Amniotic stem cell (primary cell): ENCODE measurements at places on chromosomes 3 and 15.
A peak's percentile ranks its signal among the peaks of the same experiment; 100 is the strongest.

DNA sequence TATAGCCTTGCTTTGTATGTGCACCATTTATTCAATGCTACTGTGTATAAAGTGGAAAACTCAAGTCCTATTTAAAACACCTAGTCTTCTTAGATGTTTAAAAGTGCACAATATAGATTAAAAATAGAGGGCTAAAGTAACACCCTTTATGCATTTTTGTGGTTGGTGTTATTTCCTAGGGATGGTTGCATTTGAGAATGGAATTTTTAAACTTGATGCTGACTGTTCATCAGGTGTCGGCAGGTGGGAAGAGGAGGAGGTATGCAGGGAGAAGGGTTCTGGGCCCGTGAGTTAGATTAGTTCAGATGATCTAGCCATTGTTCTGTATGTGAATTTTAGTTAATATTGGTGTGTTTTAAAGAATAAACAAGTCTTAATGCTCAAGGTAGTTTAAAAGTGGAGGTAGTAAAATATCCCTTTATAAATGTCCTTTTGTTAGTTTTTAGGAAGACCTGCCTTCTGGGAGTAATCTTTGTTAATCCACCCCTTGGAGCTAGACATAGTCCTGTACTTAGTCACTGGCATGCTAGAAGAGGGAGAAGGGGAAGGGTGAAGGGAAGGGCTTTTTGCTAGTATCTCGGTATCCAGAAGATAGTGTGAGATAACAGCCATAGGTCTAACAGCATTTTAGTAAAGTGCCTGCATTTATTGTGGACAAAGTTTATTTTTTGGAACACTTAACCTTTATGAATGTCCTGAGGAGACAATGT lies 8.1 kb upstream of the SRPRB start:
- no peak for DNase-seq

DNA sequence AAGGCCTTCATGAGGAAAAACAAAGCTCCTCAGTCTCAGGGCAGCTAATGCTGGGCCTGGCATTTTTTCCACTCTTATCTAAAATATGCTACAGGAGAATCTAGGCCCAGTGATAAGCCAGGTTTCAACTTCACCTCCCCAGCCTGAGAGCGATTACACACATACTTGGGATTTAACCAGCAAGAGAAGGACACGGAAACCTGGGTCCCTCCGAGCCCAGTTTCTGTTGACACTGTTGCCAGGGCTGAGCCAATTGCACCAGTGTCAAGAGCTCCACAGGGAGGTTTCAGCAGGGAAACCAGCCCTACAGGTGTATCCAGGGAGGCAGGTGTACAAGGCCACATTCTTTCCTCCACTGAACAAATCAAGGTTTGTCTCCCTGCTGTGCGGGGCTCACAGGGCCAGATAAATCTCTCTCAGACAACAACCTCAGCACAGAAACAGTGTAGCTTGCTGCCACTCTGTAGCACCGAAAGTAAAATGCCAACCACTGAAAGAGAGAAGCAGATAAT lies 85.4 kb downstream of the MAGI1 start:
- DNase-seq, result no peak

DNA sequence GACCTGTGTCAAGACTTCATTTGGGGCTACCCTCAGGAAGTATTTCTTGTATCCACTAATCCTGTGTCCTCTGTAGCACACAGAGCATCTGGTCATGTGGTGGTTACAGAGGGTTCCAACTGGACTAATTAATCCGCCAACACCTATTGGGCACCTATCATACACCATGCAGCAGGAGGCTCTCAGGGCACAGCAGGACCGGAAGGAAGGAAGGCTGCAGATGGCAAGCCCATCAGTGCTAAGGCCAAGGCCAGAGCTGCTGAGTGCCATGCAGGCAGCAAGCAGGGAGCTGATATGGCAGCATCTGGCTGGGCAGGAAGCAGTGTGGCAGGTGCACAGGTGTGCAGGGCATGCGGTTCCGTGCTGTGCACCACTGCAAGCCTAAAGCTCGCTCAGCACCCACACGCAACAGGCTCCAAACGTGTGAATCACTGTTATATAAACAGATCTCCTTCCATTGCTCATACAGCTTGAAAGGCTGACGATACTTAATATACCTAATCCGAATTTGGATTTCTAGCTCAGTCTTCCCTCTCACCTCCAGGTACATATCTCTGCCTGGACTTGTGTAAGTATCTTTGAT lies 64.4 kb upstream of the SNRPA1 start:
- DNase-seq, result no peak

- DNase-seq, result no peak
These were observed 62.9 kb downstream of the EFCAB12 start for GRCh38 chr3:129365296-129366136.

GRCh38 chr3:196458063-196458462 lies 25.8 kb upstream of the UBXN7 start:
- no peak for DNase-seq

- no peak for DNase-seq
These were observed 15.3 kb upstream of the RPL32 start for GRCh38 chr3:12856626-12857025.

- DNase-seq, result no peak
These were observed 131.5 kb downstream of the TGFBR2 start for GRCh38 chr3:30737743-30738499.

GRCh38 chr15:77659350-77660321 lies 26.9 kb upstream of the LINGO1 start:
- no peak for DNase-seq

- DNase-seq, result no peak
These were observed at the start of gene PPARG for GRCh38 chr3:12288182-12289129. Gene PPARG (plus strand): TSS chr3:12289070. CDS start chr3:12379712, 90,642 bp downstream.

GRCh38 chr3:8665407-8665896 lies 20.9 kb upstream of the SSUH2 start:
- DNase-seq, result no peak

- DNase-seq, result peak; percentile 75
These were observed 39.7 kb upstream of the PYGO1 start for GRCh38 chr15:55627730-55628368.

DNA sequence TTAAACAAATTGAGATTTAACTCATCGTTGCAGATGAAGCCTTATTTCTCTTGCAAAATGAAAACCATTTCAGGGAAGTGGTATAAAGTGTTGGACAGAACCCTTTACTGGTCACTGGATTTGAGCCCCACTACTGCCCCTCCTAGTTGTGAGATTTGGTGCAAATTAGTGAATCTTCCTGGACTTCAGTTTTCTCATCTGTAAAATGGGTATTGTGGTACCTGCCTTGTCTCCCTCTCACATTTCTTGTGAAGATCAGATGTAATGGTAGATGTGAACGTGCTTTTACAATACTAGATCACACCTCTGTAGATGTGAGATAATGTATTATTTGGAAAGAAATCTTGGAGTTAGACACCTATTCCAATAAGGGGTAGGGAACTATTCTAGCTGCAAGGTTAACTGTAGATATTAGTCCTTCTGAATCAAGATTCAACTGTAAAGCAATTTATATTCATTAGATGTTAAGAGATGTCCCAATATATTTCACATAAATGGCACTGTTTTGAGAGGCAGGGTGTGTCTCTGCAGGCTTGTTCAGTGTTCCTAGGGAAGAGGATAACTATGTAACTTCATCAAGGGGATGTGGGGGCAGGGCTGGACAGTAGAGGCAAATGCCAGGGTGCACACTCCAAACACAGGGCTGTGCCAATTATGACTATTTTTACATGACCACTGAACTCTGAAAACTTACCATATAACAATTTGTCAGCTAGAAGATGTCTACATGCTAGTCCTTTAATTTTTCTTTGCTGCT lies 112.4 kb upstream of the PFN2 start:
- DNase-seq, result no peak

GRCh38 chr15:29035336-29036285 lies 149.8 kb downstream of the APBA2 start:
- DNase-seq, result no peak

- no peak for DNase-seq
These were observed 84.3 kb downstream of the KLHL25 start for GRCh38 chr15:85710340-85710842.

- DNase-seq, result no peak
These were observed 693 bp upstream of the STAB1 start for GRCh38 chr3:52494445-52494844.

GRCh38 chr3:14691239-14691638 lies 16.3 kb downstream of the C3orf20 start:
- DNase-seq, result no peak

DNA sequence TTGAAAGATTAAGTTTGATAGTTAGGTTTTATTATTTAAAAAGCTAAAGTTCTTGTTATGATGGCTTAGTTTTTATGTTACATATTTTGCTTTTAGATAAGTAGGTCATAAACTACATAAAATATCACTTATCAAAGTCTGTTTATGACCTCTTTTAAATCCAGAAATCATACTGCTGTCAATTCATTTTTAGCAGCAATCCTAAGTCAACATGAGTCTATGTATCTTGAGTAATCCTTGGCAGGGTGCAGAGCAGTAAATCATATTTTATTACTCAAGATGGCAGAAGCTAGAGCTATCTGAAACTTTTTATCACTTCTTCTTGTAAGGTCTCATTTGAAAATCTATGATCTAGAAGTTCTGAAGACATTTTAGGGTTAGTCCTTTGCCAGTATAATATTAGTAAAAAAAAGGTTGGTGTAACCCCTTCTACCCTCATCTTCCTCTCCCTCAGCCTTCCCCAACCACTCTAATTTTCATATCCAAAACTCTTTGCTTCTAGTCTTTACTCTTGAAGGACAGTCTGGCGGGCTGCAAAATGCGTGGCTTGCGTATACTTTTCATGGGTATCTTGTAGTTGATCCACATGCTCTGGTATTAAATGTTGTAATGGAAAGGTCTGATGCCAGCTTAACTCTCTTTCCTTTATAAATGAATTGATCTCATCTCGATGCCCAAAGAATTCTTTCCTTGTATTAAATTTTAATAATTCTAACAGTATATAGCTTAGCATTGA lies 134.0 kb upstream of the THRB start:
- no peak for DNase-seq

DNA sequence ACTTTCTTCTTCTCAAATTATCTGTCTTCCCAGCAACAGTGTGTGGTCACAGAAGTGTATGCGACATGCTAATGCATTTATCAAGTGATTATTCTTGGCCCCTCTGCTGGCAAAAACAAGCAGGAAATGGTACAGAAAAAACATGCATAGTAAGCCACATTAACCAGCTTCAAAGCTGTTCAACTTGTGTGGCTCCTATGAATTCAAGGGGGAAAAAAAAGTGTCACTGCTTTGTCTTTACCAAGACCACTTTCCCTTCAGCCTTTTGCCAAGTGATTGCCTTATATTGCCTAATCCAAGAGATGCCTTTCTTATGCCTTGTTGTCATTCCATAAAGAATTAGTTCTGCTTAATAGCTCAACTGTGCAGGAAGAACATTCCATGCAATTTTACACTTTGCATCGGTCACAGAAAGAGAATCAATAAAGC lies 39.1 kb downstream of the PRTG start:
- no peak for DNase-seq
